ENCODE measurements at places on chromosomes 13 and 19.

DNA sequence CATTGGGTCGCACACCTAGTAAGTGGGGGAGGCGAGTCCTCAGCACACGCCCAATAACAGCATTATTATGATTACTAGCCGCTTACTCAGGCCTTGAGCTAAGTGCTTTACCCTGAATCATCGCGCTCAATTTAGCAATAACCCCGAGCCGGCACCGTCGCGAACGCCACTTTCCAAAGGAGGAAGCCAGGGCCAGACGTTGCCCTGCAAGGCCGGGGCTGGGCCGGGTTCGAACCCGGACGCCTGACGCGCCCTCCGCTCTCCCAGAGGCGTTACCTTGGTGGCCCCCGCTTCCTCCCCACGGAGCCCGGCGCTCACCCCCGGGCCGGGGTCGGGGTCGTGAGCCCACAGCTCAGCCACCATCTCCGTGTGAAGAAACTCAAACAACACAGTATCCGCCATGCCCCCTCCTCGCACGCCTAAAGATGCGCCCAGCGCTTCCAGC, at the start of gene TRAPPC6A:
Gene TRAPPC6A, minus strand, starts transcription at position 421 of the 445 bp plus-strand sequence. Its CDS starts 19 bp downstream, at position 402.
- DNase-seq = no peak

GRCh38 chr13:100175078-100175802, 86.3 kb downstream of the PCCA start:
- no peak for DNase-seq

DNA sequence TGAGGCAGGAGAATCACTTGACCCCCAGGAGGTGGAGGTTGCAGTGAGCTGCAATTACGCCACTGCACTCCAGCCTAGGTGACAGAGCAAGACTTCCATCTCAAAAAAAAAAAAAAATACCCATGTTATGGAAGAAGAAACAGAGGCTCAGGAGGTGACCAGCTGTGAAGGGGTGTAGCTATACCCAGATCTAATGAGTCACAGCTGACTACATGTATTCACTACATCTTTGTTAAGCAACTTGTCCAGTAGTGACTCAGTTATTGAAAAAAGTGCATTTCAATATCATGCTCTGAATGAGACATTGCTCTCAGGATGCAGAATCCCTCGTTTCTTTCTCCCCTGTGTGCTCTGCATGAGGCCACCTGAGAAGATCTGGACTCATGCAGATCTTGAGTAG, 16.1 kb upstream of the SPART start:
- DNase-seq = no peak

- no peak for DNase-seq
Observed at GRCh38 chr19:41928754-41929535, 696 bp upstream of the ERFL start.

DNA sequence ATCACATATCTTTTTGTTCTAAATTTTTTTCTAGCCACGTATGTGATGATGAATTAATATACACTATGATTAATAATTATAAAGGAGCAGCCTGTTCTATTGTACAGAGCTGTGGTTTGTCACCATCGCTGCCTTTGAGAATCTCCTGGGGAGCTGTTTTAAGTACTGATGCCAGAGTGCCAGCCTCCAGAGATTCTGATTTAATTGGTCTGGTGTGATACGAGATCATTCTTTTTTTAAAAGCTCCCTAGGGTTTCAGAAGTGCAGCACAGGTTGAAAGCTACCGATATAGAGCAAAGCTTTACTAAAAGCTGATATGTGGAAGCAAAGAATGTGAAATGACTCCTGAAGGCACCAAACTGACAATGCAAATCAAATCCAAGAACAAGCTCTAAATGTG, 314.7 kb downstream of the ITGBL1 start:
- no peak for DNase-seq

- no peak for DNase-seq
Observed at GRCh38 chr13:52980695-52981094, 47.9 kb upstream of the OLFM4 start.

- DNase-seq = no peak
Observed at GRCh38 chr19:372306-372890, 27.8 kb upstream of the MIER2 start.

- DNase-seq = no peak
Observed at GRCh38 chr13:26061947-26062346, 10.1 kb upstream of the SHISA2 start.

DNA sequence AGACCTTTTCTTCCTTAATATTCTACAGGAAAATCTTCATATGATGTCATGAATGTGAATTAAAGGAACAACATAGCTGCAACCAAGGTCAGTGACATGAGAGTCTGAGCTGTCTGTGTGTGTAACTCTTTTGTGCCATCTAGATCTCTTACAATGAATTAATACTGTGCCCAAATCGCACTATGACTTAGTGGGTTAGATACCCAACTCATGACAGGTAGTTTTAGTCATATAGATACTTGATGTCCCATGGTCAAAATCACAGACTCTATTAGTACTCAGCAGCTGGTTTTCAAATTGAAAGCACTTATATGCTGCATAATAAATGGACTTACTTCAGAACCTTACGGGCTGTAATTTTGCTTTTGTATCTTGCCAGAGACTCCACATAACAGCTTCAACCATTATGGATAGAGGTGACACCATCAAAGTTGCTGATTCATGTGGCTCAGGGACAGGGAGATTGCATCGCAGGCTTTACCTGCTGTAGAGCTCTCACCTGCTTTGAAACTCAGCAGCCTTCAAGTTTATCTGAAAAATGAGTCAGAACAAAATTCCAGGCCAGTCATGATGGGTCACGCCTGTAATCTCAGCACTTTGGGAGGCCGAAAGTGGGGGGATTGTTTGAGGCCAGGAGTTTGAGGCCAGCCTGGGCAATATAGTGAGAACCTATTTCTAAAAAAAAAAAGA, 12.3 kb upstream of the ZNF283 start:
- no peak for DNase-seq

DNA sequence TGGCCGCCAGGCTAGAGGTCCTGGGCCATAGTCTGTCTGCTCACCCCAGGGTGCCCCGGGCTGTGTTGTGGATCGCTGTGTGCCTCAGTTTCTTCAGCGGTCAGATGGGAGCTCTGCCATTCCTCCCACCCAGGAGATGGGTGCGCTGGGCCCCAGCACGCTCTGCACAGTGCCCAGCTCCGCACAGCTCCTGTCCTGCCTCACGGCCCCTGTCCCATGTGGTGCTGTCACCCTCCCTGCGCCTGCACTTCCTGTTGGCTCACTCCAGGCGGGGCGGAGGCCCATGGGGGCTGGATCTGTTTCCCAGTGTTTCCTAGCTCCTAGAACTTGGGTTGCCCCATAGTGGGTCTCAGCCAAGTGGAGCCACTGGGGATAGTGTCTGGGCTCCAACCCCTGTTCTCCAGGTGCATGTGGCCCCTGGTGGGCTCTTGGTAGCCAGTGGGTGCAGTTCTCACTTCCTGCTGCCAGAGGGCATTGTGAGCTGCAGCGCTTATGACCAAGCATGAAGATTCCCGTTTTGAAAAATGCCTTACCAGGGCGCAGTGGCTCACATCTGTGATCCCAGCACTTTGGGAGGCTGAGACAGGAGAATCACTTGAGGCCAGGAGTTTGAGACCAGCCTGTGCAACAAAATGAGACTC, 69.8 kb downstream of the KDM4B start:
- DNase-seq = no peak

GRCh38 chr19:44741841-44742329, 6.6 kb upstream of the BCL3 start:
- no peak for DNase-seq
